Activated naive CD4-positive, alpha-beta T cell treated with anti-CD3 and anti-CD28 coated beads, Interleukin-2, amount 50 U/mL, for 16 hours (primary cell): ENCODE measurements at places on chromosomes 5 and 9.
A peak's percentile ranks its signal among the peaks of the same experiment; 100 is the strongest.

GRCh38 chr9:107548298-107549142 lies 59.0 kb upstream of the KLF4 start:
- no peak for DNase-seq

- no peak for DNase-seq
These were observed 149.3 kb upstream of the COL5A1 start for GRCh38 chr9:134492281-134492691.

DNA sequence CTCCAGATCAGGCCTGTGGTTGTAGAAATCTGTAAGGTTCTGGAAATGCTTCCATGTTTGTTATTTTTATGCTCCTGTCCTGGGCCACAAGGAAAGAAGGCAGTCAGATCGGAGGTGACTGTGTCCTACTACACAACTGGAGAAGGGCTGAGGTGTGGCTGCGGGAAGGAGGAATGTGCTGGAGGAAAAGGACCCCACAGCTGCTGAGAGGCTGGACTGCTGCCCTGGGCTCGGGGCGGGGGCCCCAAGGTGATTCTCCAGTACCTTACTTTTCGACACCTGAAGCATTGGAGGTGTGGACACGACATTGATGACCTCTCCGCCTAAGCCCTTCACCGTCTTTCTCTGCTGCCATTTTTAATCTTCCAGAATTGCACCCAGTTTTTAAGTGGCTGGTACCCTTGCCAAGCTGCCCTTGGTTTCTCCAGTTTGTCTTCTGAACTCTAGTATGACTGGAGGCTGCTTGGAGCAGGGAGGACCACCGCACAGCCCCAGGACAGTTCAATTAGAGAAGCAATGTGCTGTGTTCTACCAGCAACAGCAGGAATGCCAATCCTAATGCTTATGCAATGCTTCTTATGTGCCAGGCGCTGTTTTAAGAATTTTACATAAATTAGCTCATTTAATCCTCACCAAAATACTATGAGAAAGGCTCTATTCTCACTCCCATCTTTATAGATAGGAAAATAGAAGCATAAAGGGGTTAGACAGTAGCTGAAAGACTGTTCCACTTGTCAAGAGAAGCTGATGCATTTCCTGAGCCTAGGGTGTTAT lies 13.5 kb upstream of the ANKRD33B start:
- no peak for DNase-seq

DNA sequence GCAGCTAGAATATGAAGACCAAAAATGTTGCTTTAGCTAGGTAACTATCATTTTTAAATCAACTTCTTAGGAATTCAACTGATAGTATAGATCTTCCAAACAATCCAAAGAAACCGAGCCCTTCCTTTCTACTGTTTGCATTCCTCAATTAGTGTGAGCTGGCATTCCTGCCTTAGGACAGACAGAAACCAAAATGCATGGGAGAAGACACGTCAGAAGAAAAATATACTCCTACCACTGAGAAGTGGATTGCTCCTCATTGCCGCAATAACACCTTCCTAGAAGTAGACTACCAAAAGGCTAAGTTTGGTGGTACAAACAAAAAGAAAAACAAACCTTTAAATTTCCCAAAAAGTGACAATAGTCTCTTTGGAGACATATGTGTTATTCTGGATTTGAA lies 440.0 kb downstream of the SEMA5A start:
- DNase-seq = no peak

DNA sequence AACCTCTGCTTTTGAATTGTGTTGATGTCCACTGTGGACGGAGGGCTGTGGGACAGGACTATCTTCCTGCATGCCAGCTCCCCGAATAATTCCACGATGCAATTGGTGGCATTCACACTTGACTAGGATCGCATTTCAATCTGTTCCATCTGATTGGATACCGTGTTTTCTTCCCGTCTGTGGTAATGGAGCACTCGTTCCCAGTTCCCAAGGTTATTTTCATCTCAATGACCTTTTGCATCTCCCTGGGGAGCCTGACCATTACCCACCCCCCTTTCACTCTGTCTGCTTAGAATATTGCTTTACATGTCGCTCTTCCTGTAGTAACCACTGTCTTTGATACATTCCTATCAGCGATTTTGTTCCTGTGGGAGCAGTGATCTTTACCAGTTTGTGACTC lies 402.2 kb upstream of the WWC1 start:
- DNase-seq = no peak

- no peak for DNase-seq
These were observed 141.4 kb downstream of the KIF4B start for GRCh38 chr5:155154973-155155372.

GRCh38 chr5:1464511-1464910 lies 19.3 kb upstream of the SLC6A3 start:
- DNase-seq = no peak

DNA sequence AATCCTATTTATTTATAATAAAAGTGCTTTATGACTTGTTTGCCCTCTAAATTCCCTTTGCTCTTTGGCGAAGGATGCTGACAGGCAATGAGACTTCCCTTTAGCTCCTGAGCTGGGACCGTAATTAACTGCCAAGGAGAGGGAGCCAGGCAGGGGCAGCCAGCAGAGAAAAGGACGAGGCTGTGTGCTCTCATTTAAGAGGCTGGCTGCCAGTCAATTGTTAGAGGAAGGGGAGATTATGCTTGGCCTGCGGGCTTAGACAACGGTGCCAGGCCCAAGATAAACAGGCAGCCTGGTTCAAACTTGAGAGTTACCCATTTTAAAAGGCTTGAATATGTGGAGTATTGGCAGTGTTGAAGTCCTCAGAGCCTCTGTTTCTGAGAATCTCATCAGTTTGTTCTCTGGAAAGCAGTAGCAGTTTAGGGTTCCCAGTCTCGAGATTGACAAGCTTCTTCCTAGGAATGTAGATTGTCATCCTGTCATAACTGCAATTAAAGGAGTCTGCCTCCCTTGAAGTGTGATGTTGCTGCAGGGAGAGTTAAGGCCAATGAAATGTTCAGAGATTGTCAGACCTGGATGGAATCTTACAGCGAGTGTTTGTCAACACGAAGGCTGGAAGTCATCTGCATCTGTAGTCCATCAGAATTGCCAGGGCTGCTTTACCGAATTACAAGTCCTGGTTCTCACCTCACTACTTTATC lies 113.2 kb downstream of the JAKMIP2 start:
- no peak for DNase-seq

DNA sequence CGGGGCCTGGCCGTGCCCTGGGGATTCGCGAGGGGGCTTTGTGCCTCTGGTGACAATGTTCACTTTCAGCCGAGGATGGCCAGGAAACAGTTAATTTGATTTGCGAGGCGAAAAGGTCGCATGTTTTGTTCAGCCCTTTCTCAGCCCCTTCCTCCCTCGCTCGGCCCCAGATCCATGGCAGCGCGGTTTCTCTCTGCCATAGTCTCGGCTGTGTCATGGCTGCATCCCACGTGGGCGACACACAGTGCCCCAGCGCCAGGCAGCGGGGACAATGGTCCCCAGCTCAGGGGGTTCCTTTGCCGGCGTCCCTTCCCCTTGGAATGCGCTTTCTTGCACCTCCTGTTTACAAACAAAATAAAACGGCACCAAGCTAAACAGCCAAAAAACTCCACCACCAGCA lies 370.3 kb upstream of the IRX2 start:
- DNase-seq = no peak

GRCh38 chr5:38806775-38807258 lies 39.0 kb upstream of the OSMR start:
- no peak for DNase-seq

- DNase-seq = no peak
These were observed 163.0 kb downstream of the SMARCA2 start for GRCh38 chr9:2178034-2178734.

GRCh38 chr5:147176422-147176821 lies 58.4 kb upstream of the STK32A start:
- DNase-seq = no peak

- DNase-seq = no peak
These were observed 67.6 kb downstream of the SMARCA2 start for GRCh38 chr9:2082772-2083171.

GRCh38 chr9:113343732-113344231 lies 3.7 kb upstream of the WDR31 start:
- no peak for DNase-seq

GRCh38 chr5:32047056-32047455 lies 127.1 kb downstream of the GOLPH3 start:
- no peak for DNase-seq

DNA sequence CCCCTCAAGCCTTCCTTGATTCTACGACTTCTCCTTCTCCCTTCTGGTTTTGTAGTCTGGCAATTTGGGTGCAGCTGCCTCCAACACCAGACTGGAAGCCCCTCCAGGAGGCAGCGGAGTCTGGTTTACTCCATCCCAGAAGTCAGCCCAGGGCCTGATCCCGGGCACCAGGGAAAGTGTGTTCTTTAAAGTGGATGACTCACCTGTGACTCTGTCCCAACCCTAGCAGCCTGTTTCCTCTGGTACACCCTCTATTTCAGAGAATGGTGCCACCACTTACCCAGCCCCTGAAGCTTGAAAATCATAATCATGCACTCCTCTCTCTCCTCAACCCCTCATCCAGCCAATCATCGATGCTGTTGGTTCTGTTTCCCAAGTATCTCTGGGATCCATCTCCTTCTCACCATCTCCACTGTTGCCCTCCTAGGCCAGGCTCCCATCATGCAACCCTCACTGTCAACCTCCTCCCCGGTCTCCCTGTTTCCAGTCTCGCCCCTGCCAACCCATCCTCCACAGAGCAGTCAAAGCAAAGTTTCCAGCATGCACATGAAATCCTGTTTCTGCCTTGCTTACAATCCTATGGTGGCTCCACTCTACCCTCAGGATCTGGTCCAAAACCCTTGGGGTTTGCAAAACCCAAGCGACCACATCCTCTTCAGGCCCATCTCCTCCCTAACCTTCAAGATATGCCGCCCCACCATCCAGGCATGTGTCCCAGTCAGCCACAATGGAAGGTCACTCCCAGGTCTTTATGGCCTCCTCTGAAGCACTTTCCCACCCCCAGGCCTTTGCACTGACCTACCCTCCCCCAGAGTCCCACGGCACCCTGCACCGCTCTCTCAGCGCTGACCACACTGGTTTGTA lies 10.5 kb downstream of the LHX6 start:
- DNase-seq = no peak

GRCh38 chr9:33649463-33649862 lies 125.4 kb downstream of the ANKRD18B start:
- DNase-seq = no peak

- DNase-seq = no peak
These were observed 41.5 kb downstream of the PLPP7 start for GRCh38 chr9:131330814-131331600.

- DNase-seq = no peak
These were observed 41.8 kb upstream of the GABBR2 start for GRCh38 chr9:98750364-98751060.

DNA sequence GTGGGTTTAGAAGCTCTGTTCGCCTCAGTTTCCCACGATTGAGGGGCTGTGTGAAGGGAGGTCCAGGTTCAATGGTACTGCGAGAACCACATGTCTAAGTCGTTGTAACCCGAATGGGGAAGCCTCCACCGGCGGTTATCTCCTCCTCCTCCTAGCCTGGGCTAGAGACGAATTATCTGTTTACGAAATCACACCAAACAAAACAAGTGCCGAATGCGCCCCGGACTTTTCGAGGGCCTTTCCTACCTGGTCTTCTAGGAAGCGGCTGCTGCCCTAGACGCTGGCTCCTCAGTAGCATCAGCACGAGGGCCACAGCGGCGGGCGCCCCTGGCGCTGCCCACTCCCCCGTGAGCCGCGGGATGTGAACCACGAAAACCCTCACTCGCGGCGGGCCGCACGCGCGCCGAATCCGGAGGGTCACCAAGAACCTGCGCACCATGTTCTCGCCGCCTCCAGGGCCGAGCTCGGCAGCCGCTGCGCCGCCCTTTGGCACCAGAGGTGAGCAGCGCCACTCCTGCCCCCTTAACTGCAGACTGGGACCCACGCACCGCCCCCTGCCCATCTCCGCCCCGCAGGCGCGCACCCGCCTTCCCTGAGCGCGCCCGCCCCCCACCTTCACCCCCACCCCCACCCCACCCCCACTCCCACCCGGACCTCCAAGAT lies at the start of gene CDKN2A:
Gene CDKN2A, minus strand, starts transcription at position 500 of the 663 bp plus-strand sequence.
- peak; percentile 32 for DNase-seq

DNA sequence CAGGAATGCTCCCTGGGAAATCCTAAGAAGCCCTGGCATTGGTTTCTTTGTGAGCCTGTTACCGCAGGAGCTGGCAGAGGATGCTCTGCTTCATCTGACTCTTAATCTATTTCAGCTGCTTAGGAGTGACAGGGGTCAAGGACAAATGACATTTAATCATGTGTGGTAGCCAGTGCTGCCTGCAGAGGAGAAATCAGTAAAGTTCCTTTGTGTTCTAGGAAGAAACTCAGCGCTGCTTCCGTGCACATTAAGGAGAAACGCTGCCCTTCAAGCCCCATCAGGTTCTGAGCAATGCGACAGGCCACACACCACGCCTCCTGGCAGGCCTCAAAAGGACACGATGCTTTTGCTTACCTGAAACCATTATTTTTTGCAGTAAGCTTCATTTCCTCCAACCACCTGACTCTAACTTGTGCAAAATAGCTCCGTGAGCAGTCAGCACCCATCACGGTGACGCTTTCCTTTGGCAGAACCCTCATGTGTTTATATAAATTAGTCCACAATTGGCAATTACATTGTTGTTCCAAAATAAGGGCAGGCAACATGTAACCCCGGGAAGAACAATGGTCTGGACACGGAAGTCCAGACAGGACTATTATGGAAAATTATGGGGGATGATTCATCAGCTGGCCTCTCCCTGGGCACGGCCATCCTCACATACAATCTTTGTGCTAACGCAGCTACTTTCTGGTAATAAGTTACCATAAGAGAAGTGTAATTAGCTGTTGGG lies 387.9 kb upstream of the DAP start:
- DNase-seq = no peak

GRCh38 chr9:105245891-105246161 lies 1.4 kb downstream of the SLC44A1 start:
- no peak for DNase-seq

DNA sequence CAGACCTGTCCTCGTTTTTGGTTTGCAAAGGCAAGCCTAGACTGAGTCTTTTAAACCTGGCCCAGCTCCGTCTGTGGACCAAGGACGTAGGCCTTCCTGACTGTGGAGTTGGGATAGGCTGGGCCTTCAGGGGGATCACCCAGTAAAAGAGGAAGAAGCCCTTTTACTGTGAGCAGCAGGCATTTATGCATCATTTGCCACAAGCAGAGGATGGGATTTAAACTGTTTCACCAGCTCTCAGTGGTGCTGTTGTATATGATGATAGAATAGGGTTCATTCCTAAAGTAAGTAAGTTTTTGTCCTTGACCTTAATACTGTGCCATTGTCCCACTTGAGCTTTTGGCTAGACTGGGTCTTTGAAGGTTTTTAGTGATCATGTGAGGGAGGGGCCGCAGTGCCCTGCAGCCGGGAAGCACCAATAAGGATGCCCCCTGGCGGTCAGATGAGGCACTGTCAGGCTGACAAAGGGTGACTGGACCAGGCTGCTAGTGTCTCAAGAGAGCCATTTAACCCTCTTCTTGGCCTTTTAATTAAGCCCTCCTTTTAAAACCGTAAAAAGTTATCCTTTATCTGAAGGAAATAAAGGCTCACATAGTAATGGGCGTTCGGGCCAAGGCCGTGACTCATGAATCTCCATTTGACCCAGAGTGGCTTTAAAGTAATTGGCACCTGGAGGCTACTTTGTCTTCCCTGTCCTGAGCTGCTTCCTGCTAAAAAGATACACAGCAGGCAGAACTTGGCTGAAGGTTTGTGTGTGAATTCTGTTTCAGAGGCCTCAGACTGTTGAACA lies 74.0 kb downstream of the UBAP1 start:
- peak; percentile 60 for DNase-seq

GRCh38 chr9:27712806-27713205 lies 139.5 kb upstream of the C9orf72 start:
- DNase-seq = no peak

GRCh38 chr5:169785771-169786618 lies 148.9 kb downstream of the DOCK2 start:
- DNase-seq = no peak

- DNase-seq = no peak
These were observed 475 bp downstream of the DDX31 start for GRCh38 chr9:132669319-132669697.
